ENCODE measurements at places on chromosomes 16 and 17.

DNA sequence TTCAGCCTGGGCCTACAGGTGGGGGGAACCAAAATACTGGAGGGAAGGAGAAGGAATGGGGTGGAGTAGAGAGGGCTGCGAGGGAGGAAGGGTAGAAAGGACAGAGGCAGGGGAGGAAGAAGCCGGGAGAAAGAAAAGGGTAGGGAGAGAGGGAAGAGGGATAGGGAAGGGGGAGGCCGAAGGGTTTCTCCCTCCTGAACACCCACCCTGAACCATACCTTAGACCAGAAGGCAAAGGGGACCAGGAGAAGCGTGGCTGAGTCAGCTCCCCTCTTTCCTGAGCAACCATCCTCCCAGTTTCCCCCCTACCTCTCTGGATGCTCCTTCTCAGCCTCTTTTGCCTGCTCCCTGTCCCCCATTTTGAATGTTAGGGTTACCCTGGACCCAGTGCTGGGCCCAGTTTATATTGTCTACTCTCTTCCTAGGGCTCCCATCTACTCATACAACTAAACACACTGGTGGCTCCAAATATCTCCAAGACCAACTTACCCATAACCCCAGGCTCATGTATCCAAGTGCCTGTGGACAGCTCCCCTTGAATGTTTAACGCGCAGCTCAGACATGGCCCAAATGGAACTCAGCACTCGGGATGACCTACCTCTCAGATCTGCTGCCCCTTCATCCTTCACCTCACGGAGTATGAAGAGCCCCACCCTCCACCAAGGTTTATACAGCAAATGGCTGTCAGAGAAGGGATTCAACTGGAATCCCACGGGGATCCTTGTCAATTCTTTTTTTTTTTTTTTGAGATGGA lies 7.8 kb downstream of the TSPOAP1 start:
- no peak for DNase-seq

DNA sequence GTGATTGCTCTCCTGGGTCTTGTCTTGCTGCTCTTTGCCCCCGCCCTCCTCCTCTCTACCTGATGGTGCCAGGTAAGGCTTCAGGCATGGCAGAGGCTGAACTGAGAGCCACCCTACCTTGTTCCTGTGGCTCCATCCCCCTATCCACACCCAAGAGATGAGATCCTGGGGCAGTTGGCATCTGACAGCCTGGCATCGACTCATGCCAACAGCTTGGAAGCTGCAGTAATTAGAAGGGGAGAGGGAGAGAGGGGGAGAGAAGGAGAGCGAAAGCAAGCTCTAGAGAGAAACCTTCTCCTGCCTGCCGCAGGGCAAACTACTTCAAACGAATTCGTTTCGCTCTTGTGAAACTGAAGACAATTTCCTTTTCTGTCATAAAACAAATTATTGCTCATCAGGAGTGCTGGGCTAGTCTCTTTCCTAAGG lies 13.8 kb upstream of the SP6 start:
- no peak for DNase-seq

GRCh38 chr16:85302848-85303353 lies 190.6 kb upstream of the CIBAR2 start:
- no peak for DNase-seq

GRCh38 chr17:2004435-2004952 lies 20.6 kb downstream of the RTN4RL1 start:
- DNase-seq: no peak

- no peak for DNase-seq
Measured at GRCh38 chr16:13621639-13622038, 298.3 kb upstream of the ERCC4 start.

DNA sequence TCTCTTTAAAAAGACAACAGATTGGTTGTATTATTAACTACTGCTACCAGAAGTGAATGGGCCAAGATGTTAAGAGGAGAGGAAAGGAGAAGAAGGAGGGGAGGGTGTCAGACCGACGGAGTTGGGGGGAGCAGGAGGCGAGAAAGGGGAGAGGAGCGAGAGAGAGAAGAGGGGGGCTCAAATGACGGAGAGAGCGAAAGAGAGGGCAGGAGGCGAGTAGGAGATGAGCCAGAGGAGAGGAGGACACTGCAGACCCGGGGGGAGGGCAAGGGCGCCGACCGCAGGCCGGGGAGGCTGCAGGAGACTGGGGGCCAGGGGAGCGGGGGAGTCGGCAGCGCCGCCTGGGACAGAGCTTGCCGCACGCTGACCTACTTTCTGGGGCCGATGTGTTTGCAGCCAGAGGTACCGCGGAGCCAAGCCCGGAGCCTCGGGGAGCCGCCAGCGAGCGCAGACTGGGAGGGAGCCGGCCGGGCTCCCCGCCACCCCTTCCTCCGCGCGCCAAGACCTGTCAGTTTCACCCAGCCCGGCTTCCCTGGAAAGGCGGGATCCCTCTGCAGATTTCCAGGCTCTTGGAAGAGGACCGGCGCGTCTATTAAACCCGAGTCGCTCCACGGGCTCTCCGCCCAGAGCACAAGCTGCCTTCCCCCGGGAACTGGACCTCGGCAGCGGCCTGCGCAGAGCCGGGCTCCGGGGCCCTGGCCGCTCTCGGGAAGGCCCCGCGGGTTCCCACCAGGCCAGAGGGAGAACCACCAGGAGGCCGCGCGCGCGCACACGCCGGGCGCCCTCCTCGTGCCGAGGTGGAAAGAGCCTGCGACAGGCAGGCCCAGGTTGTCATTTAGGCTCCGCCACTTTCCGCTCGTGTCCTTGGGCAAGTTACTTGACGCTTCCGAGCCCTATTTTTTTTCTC lies 74.6 kb downstream of the CMC2 start:
- DNase-seq: no peak

- no peak for DNase-seq
Measured at GRCh38 chr17:9339958-9340357, 235.7 kb downstream of the STX8 start.

DNA sequence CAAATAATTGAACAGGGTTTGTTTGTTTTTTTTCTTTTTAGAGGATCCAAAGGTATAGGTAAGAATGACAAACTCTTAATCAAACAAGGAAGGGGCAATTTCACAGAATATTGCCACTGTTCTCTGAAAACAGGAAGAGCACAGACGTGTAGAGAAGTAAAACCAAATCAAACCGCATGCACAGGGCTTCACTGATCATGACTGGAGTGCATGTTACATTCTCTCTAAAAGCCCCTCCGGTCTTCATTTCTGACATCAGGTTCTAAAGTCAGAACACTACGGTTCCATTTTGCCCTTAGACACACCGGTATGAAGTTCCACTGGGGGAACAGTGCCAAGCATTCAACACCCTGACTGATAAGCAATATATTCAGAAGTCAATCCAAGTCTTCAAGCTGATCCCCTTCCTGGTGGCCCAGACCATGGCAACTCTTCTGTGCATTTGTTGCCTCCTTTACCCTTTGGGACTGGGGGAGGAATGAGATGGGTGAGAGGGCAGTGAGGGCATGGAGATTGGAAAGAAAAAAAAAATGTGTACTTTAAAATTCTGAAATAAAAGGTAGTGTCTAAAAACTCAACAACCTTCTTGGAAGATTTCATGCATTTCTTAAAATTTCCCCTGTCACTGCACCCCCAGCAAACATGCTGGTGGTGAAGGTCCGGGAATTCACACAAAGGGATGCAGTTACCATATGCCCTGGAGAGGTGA lies 1.4 kb downstream of the MMD start:
- DNase-seq: no peak

- DNase-seq: no peak
Measured at GRCh38 chr17:7018331-7018964, 4.4 kb upstream of the BCL6B start.

- no peak for DNase-seq
Measured at GRCh38 chr16:79407461-79408135, 192.9 kb downstream of the MAF start.

DNA sequence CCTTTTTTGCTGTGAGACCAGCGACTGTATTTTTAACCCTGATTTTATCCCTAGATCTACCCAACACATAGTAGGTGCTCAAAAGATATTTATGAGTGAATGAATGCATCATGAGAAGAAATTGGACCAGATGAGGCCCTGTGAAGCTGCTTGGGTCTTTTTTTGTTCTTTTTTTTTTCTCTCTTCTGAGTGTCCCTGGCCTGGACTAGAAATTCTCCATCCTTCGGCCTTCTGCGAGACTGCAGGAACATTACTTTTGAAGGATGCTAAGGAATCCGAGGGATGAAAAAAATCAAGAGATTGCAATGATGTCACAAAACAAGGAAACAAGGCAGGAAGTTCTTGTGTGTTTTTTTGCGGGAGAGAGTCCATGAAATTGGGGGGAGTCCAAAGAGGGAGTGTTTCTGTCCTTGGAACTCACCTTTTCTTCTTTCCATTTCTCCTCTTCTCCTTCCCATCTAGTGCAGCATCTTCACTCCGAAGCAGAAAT lies 560 bp upstream of the RUSF1 start:
- no peak for DNase-seq

DNA sequence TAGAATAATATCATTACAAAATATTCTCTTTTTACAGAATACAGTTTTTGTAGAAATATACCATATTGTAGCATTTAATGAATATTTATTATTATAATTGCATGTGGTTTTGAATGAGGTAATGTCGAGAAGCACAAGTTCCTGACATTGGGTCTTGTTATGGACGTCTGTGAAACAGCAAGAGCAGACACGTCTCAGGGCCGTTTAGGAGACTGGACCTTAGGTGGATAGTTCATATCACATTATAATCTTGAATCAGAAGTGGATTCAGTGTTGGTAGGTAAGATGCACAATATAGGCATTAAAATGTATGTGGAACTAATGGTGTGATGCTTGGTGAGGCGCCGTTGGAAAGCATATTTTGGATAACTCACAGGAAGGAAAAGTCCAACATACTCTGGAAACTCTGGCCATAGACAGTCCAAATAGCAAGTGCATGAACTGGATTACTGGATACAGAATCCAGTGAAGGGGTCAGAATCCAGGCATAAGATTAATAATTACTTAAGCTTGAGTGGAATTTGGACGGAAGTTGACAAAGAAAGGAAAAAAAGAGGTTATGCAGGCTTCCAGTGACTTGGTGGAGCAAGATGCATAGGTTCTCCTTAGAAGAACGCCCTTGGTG lies 17.2 kb downstream of the ABCA8 start:
- no peak for DNase-seq

DNA sequence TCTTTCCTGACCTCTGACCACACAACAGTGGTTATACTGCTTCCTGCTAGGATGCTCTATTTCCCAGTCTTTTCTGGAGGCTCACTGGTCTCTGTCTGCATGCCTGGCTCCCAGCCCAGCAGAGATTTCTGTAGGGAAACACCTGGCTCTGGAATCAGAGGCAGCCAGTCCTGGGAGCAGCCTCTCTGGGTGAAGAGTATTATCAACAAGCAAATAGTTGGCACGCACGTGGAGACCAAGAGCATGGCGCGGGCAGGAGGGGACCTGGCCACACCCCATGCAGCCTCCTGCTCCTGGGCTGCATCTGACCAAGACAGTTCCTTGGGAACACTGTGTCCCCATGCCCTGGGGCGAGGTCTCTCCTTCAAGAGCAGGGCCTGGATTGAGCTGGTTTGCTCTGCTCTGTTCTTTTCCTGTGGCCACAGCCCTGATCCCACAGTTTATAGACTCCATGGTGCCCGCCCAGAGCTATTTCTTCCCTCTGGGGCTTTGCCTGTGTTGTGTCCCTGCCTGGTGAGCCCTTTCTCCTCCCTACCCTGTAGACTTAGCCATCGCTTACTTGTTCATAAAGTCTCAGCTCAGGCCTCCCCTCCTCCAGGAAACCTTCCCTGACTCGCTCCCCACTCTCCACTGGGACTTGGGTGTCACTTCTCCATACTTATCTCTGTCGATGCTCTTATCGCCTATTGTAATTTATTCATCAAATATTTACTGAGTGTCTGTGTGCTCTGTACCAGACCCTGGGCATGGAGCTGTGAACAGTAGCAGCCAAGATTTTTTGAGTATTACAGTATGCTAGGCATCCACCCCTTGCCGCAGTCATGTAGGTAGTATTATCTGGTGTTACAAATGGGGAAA lies 60.6 kb downstream of the SCNN1B start:
- DNase-seq: no peak

DNA sequence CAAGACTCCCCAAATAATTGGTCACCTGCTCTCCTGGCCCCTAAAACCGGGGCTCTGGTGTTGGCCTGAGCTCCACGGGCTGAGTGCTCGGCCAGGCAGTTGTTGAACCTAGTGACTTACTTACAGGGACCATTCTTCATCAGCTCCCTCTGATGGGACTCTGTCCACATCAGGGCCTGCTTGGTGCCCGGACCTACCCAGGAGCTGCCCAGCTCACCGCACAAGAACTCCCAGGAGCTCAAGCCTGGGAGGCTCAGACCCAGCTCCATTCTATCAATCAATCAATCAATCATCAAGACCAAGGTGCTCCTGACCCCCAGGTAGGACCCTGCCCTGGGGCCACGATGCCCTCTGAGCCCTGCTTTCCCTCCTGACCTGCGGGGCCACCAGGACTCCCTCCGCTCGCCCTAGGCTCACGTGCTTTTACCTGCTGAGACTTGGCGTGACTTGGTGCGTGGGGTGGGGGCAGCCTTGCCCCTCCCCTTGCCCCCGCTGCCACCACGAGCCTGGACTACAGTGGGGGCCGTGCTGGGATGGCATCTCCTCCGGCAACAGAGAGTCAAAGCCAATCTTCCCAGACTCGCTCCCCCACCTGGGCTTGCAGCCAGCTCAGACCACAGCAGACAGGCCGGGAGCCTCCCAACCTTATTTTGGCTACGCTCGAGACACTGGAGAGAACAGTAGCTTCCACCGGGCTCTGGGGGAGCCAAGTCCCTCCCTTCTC lies 15.7 kb downstream of the IL34 start:
- DNase-seq: no peak

GRCh38 chr17:33013596-33014375 lies 22.1 kb downstream of the SPACA3 start:
- no peak for DNase-seq

- no peak for DNase-seq
Measured at GRCh38 chr16:30533146-30533522, 1.5 kb downstream of the ZNF747 start.

DNA sequence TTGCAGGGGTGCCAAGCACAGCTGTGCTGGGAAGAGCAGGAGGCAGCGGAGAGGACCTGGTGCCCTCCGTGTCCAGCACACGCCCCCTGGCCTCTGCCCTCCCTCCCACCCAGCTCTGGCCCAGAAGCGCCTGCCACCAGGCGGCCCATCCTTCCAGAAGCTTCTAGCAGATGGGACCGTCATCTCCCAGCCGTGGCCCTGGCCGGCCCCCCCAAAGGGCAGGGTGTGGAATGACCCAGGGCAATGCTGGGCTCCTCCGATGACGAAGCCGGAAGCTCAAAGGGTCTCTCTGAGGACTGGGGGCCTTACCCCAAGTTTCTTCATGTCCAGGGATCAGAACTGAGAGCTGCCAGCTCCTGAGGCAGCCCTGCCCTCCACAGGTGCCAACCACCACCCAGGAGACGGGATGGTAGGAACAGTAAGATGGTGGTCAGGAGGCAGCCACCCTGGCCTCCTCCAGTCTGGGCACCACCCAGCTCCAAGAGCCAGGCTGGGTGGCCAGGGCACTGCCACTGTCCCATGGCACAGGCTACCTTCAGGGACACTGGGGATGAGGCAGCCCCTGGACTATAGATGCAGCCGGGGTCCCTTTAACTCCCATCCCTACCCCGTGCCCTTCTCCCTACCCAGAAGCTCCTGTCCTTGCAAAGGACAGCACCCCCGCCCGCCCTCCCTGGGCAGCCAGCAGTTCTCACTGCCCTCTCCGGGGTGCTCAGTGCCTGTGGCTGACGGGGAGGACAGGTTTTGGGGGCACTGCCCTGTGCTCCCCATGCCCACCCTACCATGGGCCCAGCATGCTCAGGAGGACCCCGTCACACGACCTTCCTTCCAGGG lies 6.5 kb upstream of the CDH15 start:
- no peak for DNase-seq

Measured in activated naive CD4-positive, alpha-beta T cell (primary cell).